ENCODE measurements at places on chromosomes 16 and 17.

DNA sequence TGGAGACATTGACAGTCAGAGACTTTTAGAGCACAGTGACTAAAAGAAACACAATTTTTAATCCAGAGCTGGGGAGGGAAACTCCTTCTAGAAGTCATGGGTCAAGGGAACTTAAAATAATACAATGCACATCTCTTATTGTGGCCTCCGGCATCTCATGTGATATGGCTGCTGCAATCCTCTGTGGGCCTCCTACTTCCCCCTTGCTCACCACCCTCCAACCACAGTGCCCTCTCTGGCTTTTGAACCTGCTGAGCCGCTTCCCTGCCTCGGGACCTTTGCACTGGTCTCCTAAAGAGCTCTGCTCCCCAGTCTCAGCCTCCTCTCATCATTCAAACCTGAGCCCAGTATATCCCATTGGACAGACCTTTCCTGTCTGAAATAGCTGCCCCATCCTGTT, 47.6 kb downstream of the HS3ST2 start:
- no peak for DNase-seq

DNA sequence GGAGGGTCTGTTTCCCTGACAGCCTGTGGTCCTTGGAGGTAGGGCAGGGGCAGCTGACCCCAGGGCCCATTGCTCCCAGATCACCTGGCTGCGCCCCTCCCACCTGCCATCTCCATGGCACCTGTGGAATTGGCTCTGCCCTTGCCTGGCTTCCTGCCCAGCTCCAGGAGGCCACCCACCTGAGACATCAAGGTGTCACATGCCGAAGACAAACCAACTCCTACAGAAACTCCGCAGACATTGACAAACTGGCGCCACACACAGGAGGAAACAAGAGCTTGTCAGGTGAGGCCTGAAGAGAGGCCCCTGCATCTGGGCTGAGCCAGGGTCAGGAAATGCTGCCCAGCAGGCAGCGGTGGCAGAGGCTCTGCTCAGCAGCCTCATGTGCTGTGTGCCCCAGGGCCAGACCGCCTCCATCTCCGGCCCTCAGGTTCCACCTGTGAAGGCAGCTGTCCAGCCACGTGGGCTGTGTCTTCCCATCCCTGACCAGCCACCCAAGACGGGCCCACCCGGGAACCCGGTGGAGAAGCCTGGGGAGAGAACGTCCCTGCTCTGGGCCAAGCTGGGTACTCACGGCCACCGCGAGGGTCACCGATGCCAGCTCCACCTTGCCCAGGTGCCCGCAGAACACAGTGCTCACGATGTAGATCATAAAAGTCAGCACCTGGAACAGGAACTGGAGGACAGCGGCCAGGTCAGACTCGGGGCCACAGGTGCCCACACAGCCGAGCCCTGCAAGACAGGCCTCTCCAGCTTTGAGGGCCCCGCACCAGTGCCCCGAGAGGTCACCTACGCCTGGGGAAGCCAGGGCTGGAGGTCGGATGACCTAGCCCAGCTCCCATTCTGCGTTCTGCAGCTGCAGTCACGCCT, 1.6 kb downstream of the SLC47A2 start:
- no peak for DNase-seq

GRCh38 chr16:47581114-47581513, 120.0 kb downstream of the PHKB start:
- DNase-seq = no peak

DNA sequence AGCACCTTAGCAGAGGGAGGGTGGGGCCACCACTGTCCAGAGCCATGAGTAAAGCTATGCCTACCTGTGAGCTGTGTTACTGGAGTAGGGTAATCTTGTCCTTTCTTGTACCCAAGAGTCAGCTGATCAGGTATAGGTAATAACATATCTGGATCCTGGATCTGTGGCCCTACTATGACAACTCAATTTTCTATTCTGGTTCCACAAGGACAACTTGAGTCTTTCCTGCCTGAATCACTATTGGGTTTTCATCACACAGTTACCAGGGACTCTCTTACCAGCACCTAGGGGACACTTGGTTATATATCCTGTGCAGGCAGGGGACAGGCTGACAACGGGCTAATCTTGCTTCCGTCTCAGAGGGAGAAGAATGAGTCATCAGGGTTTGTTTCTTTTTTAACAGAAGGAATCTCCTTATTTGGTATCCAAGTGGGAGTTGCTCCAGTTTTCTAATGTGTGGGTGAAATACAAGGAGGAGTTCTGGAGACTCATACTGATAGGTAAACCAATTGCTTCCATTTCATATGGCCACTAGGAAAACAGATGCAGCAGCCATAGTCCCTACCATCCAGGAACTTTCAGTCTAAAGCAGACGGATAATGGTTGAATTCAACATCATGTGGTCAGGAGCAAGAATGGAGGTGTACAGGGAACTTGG, 6.8 kb downstream of the ZNF267 start:
- no peak for DNase-seq

- no peak for DNase-seq
Measured at GRCh38 chr17:58250344-58251011, 12.1 kb downstream of the LPO start.

DNA sequence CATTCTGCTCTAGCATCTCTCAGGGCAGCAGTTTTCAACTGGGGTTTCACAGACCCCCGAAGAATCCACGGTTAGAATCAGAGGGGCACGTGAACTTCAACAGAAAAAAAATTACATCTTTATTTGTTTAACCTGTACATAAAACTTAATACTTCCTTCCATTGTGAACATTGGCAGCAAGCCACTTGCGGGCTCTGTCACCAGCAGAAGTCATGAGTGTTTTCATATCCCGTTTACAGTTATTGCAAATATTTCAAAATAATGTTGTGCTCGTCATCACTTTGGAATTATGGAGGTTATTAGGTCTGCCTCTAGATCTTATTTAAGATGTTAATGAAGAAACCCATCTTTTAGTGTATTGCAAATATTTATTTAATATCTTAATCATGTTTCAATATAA, 109.8 kb downstream of the SDR42E1 start:
- no peak for DNase-seq

- DNase-seq = no peak
Measured at GRCh38 chr16:80536238-80536637, 4.6 kb upstream of the DYNLRB2 start.

GRCh38 chr17:51455211-51455610, 194.9 kb downstream of the UTP18 start:
- no peak for DNase-seq

DNA sequence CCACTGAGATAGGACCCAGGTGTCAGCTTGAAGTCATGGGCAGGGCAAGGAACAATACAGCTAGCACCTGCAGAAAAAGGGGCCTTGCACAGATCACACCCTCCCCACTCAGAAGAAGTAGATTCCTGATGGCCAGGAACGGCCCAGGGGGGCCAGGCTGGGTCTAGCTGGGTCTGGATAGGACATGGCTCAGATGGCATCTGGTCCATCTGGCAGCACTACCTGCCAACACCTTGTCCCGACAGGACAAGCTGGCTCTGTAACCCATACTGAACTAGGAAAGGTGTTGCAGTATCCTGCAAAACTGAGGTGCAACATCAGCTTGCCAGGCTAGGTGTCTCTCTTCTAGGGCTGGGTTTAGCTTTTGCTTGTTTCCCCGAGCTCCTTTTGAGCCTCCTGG, 38.9 kb upstream of the GFOD2 start:
- no peak for DNase-seq

DNA sequence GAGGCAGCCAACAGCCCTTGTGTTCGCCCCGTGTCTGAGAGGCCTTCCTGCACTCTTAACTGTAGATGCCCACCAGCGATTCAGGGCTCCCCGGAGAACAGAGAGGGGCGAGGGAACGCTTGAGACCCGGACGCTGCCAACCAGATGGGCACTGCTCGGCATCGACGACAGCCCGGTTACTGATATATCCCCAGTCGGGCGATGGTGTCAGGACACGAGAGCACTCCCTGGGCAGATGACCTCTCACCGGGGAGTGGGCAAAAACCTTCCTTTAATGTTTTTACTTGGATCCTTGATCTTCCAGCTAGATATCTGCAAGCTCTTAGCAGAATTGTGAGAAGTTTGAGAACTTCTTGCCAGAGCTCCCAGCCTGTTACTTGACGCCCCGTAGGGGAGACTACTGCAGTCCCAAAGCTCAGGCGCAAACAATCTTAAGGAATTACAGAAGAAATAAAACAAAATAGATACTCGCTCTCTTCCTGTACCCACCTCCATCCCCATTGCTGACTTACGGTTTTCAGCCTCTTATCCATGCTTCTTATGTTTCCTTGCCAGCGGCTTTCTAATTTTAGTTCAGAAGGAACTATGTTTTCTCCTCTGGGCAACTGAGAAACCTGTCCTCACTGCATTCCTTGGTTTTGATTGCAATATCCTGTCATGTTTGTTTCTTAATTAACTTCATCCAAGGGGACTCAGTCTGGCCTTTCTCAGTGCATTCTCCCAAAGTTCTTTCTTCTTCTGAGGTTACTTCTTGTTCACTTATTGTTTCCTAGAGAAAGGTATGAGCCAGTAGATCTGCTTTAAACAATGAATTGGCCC, 845 bp downstream of the SP2 start:
- no peak for DNase-seq

DNA sequence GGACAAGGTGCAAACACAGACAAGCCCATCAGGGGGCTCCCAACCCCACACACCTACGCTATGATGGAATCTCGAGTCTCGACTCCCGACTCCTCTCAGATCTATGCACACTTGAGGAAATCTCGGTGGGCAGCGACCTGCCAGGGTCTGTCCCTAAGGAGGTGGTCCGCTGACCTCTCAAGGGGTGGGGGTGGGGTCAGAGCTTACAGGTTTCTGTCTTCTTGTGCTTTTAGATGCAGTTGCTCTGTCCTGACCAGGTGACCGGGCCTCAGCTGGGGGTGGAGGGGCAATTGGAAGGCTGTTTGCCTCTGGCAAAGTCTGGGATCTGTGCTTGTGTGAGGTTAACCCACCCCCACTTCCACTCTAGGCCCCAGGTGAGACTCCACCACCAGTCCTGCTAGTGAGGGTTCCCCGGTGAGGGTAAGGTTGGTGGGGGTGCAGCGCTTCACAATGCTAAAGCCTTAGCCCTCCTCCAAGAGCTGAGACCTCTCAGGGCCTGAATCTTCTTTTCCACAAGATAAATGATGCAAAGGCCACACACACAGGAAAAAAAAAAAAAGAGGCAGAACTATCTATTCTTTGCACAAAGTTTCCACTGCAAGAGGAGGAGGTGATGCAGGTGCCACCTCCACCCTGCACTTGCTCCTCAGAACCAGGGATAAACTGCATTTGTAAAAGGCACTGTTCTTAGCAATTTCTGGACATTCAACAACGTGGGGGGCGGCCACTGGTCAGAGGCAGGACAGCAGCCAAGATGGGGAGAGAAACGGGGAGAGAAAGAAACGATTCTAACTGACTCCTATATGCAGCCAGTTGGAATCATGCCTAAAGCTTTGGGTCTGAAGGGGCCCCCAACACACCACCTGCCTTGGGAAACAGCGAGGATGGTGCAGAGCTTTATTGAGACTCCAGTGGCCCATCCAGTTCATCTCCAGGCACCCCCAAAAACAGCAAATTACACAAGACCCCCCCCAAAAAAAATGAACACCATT, 4.1 kb downstream of the CISD3 start:
- no peak for DNase-seq
